SHP77 (cell line): ENCODE measurements at places on chromosomes 12 and 14.

- peak; percentile 31 for DNase-seq
Measured at GRCh38 chr12:71438670-71439361, 782 bp upstream of the LGR5 start.

DNA sequence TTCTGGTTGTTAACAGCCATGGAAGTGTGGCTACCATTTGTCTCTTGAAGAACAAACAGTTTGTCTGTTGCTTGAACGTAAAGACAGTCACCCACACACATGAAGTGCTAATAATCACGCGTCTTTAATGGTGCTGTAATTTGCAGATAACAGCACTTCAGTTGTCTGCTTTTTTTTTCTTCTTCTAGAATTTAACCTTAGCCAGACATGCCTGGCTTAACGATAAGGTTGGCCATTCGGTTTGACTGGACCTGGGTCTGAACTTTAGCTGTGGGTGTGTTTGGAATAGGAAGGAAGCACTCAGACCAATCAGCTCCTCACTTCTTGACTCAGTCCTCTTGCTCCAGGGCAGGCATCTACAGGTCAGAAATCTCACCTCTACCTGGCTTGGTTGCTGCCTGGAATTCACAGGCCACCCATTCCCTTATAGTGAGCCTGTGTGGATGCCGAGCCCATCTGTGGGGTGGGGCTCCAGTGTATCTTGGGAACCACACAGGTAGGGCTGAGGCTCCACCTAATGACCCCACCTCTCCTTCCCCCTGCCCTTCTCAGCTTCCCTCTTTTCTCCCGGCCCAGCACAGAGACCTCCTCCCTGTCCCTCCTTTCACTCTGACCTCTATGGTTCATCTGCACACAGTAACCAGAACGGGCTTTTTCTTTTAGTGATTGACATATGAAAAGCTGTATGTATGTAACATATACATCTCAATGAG lies 246.4 kb upstream of the PWP1 start:
- no peak for DNase-seq

DNA sequence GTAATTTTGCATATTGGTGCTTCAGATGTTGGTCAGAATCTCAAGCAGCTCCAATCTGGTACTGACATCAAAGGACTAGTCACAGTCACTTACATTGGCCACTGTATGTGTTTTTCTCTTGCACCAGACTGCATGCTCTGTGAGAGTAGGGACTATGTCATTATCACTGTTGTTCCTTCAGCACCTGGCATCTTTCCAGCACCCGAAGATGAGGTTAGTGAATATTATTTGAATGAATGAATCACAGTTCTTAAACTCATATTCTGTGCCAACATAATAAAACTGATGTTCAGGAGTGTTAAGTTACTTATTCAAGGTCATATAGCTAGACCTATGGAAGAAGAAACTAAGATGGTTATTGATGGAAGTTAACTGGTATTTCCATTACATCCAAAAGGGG lies 204.5 kb upstream of the TBX3 start:
- DNase-seq, result no peak

DNA sequence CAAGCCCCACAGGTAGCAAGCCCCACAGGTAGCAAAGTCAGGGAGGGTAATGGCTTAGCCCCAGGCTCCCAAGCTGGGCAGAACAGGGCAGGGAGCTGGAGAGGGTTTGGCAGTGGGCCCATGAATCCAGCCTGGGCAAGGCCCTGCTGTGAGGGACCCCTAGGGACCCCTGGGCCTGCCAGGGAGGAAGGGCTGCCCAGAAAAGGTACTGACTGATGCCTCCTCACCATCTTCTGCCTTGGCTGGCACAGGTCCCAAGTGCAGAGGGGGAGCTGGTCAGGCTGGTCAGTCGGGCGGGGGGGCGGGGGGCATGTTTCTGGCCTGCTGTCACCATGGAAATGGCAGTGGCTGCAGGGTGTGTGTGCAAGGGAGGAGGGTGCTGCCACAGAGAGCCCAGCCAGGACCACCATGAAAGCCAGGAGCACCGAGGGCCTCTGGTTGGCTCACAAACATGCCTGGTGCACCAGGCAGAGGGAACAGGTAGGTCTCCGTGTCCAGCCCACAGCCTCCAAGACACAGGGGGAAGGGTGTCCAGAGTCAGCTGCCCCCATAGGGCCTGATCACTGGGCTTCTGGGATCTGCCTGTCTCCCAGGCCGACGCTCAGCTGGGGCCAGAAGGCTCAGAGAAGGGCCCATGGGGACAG lies 1.5 kb upstream of the CRIP2 start:
- no peak for DNase-seq

- DNase-seq, result no peak
Measured at GRCh38 chr14:101103321-101103901, 199.9 kb upstream of the RTL1 start.

- no peak for DNase-seq
Measured at GRCh38 chr14:72986214-72986613, 40.7 kb downstream of the ZFYVE1 start.

DNA sequence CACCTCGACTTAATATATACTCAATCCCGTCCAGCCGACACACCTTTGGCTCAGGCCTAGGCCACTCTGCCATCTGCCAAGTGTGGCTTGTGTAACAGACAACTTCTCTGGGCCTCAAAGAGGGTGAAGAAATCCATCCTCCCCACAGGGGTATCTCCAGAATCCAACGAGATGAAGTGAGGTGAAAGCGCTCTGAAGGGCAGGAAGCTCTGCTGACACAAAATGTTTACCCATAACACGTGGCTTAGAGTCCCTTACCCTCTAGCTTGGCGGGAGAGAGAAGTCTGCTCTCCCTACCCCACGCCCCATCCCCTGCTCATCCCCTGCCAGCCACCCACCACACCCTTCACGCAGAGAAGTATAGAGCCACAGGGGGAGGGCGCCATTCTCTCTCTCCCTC lies 13.0 kb downstream of the ZBTB39 start:
- no peak for DNase-seq

GRCh38 chr14:67984274-67984673 lies 164.7 kb downstream of the RAD51B start:
- no peak for DNase-seq

- no peak for DNase-seq
Measured at GRCh38 chr12:85725991-85726390, 110.2 kb downstream of the RASSF9 start.

DNA sequence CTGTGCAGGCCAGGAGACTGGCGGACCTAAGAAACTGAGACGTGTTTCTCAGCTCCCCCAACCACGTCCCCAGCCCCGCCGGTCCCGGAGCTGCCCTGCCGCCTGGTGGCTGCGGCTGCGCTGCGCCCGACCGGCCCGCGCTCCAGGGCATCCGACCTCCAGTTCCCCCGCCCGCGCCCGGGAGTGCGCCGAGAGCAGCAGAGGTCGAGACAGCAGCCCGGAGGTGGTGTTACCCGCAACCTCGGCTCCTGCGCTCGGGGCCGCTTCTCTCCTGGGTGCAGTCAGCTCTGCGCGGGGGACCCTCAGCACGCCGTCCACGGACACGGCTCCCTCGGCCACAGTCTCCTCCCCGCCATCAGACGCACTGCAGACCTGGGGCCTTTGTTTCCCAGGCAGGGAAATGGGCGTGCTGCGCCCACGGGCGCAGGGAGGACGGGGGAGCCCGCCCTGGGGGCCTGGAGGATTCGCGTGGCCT lies 21.6 kb upstream of the GPR132 start:
- DNase-seq, result peak; percentile 36
